ENCODE measurements at places on chromosomes 12 and 14.
A peak's percentile ranks its signal among the peaks of the same experiment; 100 is the strongest.

- DNase-seq = no peak
These were observed 3.2 kb downstream of the PPP1R1A start for GRCh38 chr12:54585243-54585642.

GRCh38 chr14:76386944-76387782, 11.2 kb downstream of the ESRRB start:
- peak; percentile 69 for DNase-seq

DNA sequence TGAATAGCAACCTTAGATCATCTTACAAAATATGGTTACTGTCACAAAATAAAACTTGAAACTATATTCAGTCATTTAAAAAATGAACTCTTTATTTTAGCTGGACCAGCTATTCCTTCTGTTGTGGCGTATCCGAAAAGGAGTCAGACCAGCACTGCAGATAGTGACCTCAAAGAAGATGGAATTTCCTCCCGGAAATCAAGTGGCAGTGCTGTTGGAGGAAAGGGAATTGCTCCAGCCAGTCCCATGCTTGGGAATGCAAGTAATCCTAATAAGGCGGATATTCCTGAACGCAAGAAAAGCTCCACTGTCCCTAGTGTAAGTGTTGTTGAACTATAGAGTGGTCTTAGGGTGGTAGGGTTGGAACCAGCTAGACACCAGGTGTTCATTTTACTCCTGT, 47.7 kb downstream of the CKB start:
- DNase-seq = no peak

DNA sequence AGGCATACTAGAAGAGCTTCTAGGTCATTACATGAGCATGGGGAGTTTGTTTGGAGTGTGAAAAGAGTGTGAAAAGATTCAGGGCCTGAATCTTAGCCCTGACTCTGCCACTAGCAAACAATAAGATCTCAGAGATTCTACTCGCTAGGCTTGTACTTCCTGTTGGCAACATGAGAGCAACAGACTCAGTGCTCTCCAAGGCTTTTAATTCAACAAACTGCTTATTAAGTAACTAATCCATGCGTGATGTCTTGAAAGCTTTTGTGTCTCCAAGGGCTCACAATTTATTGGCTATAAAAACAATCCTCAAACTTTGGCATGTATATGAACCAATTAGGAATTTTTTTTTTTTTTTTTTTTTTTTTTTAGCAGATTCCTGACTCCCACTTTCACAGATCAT, 105.1 kb downstream of the STXBP6 start:
- DNase-seq = no peak

- DNase-seq = no peak
These were observed at the start of gene P2RX7 for GRCh38 chr12:121132601-121133481. Gene P2RX7, plus strand, starts transcription at chr12:121132876. Its CDS starts 95 bp downstream, at chr12:121132971.

DNA sequence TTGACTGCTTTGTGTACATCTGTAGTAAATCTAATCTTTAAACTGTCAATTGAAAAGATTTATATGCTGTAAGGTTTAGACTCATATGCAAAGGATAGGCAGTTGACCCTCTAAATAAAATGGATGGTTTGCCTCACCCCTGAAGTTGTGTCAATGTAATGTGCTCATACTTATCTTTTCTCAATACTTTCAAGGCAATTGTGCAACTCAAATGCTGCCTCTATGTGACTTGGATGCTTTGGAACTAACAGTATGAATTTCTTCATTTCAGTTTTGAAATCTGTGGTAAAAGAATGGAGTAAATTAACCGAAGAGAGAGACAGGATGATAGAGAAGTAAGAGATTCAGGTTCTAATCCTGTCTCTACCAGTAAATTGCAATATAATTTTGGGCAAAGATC, 9.7 kb downstream of the PDE6H start:
- DNase-seq = no peak

- no peak for DNase-seq
These were observed 7.3 kb upstream of the C2CD5 start for GRCh38 chr12:22551624-22552023.

DNA sequence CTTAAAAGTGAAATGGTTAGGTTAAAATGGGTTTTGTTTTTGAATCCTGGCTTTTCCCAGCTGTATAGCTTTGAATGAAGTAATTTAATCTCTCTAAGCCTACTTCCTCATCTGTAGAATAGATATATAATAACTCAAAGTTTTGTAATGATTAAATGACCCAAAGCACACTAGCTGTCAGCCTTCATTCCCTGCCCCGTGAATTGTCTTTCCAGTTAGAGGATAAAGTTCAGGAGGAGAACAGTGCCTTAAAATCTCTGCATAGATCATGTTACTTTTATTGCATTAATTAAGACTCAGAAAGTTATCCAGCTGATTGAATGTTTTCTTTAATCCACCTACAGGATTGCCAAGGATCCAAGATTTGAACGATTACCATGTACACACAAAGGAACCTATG, 19.4 kb downstream of the FCF1 start:
- DNase-seq = no peak

GRCh38 chr14:70245026-70245425, 56.3 kb upstream of the SLC8A3 start:
- DNase-seq = no peak

DNA sequence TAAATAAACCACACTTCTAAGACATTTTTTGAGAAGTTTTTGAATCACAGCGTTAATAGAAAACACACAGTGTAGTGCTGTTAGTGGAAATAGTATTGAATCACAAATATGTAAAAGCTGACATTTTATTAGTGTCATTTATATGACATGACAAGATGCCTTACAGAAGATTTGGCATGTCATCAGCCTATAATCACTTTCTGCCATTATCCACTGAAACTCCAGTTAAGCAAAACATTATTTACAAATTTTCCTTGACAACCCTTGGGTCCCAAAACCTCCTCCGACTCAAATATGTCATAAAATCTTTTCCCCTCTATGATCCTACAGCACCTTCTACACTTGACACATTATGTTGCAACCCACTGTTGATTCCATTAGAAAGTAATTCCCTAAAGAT, 376.9 kb upstream of the LRFN5 start:
- no peak for DNase-seq

DNA sequence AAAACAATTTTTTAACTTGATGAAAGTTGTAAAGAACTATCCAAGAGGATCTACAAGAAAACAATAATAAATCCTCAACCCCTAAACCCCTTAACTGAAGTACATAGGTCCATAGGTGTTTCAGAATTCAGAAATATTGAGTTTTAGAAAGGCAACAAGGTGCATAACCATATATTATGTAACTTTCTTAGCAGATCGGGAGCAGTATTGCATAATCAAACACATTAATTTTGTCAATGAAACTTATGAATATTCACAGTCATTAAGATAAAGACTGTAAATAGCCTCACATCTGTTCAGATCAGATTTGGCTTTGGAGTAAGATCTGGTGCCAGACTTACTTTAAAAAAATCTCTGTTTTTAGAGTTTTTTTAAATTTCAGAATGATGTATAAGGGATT, 647.1 kb upstream of the FLRT2 start:
- no peak for DNase-seq

GRCh38 chr14:101813171-101813759, 51.8 kb downstream of the PPP2R5C start:
- no peak for DNase-seq

GRCh38 chr12:72271451-72272090, 599 bp upstream of the TRHDE start:
- DNase-seq = no peak

GRCh38 chr12:83826112-83826511, 1086.5 kb downstream of the SLC6A15 start:
- DNase-seq = peak; percentile 27

DNA sequence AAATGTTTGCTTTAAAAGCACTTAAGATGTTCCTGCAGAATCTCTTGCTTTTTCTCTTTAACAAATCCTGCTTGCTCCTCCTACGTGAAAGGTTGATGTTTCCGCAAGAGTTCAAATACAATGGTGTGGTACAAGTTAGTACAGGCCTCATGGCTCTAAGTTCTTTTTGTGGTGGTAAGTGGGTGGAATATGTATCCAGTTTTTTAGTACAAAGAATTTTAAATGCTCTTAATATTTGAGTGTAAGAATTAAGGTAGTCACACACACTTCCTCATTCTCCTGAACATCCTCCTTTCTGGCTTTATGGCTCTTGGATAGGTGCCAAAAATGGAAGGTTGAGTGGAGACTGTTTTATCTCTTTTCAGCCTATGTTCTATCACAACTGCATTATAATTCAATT, 1.8 kb downstream of the OTOGL start:
- no peak for DNase-seq

DNA sequence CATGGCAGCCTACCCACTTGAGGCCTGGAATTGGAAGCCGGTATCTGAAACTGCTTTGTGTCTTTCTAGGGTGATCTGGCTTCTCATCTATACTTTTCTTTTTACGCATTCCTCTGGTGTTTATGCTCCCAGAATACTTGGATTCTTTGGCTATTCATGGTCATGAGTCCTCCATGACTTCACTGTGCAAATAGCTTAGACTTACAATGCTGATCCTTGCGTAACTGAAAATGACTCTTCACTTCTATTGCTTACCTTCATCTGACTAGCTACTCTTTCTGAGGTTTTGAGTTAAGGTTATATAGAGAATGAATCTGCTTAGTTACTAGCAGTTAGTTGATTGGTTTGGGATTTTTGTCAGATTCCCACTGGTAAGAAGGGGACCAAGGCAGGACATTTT, 121.7 kb upstream of the NOVA1 start:
- no peak for DNase-seq

- no peak for DNase-seq
These were observed 27.7 kb upstream of the ZFP36L1 start for GRCh38 chr14:68820536-68820935.

DNA sequence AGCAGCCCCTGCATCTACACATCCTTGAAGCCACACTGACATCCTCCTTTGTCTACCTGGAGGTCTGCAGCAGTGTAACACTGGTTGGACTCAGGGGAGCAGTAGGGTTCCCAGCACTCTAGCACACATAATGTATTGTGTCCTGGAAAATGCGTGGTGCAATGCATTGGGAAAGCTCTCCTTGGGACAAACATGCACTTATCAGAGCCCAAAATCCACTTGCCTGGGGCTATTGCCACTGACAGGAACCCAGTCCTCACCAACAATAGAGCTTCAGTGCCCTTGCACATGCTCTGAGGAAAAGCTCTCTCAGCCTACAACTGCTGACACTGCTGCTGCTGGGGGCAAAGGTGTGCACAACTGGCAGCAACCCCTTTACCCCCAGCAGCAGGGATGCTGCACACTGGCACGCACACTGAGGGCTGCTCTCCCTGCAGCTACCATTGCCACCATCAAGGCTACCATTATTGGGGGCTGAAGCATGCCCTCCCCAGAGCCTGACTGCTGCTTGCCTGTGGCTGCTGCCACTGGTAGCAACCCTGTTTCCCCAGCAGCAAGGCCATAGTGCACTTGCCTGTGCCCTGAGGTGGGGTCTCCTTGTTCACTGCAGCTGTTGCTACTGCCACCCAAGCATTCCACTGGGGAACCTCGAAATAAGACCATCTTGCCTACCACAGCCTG, 221.9 kb downstream of the SLC38A4 start:
- no peak for DNase-seq

DNA sequence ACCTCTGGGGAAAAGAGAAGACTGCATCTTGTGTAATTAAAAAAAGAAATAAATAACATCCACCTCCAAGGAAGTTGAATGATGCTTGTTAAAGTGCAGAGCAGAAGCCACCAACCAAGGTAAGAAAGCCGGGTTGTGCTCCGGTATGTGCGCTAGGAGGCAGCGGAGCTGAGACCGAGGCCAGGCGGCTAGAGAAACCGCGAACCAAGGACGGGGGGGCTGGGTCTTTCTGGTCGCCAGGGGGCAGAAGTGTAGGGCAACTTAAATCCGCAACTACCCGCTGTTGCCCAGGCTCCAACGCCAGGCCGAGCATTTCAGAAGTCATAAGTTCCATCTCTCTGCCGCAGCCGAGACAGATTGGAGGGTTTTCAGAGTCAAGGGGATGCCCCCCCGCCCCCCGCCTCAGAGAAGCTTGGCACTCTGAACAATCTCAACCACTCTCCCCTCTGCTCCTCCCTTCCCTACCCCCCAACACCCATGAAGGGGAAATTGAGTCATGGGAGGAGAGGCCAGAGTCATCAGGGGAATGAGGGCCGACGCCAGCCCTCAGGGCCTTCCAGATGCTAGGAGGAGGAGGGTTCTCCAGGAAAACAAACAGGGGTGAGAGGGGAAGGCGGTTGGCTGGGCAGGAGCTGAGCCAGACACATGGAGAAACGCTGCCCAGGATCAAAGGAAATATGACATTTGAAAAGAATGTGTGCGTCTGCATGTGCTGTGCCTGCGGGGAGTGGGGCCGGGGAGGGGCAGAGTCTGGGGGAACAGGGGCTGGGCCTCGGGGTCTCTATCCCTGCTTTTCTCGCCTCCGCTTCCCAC, 2.2 kb upstream of the NFATC4 start:
- peak; percentile 68 for DNase-seq

DNA sequence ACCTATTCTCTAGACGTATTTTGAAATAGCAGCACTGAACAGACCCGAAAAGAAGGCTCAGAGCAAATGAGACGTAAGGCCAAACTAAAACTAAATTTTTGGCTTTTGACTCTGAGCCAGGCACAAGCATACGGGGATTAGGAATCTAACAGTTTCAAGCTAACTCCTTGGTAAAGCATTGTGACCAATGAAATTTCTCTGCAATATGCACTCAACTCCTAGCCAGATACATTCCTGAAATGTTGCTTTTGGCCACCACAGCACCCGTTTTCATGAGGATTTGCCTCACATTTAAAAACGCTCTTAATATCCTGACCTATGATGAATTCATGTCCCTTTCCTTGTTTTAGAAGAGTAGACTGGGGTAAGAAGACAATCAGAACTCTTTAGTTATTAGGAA, 53.1 kb upstream of the NPFF start:
- no peak for DNase-seq

DNA sequence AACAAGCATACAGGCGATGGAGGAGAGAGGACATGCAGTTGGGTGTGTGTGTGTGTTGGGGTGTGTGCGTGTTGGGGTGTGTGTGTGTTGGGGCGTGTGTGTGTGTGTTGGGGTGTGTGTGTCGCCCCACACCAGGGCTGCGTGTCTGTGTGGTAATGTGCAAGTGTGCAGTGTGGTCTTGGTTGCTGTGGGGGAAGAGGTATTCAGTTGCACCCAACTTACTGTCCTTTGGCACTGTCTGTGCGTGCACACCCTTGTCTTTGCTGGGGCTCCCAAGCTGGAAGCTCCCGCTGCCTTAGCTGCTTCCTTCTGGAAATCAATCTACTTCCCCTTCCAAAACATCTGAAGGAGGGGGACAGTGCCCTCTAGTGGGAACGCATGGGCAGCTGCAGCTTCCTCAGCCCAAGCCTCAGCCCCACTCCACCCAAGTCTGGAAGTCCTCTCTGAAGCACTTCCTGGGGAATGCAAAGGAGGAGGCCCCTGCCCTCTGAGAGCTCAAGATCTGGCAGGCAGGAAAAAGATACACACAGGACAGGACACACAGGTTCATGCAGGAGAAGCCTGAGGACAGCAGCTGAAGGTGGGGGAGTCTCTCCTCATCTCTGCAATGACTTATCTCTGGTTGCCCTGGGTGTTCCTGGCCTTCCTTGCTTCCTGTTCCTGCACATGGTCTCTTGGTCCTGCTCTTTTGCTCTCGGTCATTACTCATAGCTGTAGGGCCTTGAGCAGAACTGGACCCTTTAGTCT, 13.1 kb downstream of the ASIC1 start:
- peak; percentile 84 for DNase-seq
